ENCODE measurements at places on chromosomes 5 and 9. TPM values are rescaled to one million over a fixed set of nuclear protein-coding genes. Genes with fewer than 3 reads are reported as not detected.
A peak's percentile ranks its signal among the peaks of the same experiment; 100 is the strongest.

SHC3 gene
- total RNA-seq: 0.12 TPM

- no peak overlapping the region for H3K27ac ChIP-seq
- H3K4me3 ChIP-seq: no peak overlapping the region
- H3K36me3 ChIP-seq: peaks cover 6% of the 10 kb centered on the region
- peaks cover 12% of the 10 kb centered on the region for H3K4me1 ChIP-seq
- no peaks in the 10 kb centered on the region for H3K27me3 ChIP-seq
These were observed 6.0 kb downstream of the PMPCA start for GRCh38 chr9:136416427-136416826.

DNA sequence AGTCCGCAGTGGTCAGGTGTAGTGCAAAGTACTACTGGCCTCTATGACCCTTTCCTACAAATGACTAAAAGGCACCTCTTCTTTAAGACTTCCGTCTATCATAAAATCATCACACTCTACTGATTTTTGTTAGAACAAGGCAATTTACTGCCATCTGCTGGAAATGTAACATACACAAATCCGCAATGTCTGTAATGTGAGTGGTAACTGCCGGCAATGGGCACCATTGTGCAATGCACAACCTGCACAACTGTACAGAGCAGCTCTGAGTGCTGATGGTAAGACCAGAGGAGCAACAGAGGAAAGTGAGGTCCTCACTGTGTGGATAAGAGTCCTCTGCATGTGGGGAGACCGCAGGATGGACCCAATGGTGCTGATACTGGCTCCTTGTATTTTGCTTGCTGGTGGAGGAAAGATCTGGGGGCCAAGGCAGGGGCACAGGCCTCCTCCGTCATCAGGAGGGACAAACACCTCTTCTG lies 103.7 kb downstream of the ATPSCKMT start:
- no peaks in the 10 kb centered on the region for H3K36me3 ChIP-seq
- H3K27me3 ChIP-seq: no peaks in the 10 kb centered on the region
- no peak for DNase-seq
- H3K4me3 ChIP-seq: no peak overlapping the region

DNA sequence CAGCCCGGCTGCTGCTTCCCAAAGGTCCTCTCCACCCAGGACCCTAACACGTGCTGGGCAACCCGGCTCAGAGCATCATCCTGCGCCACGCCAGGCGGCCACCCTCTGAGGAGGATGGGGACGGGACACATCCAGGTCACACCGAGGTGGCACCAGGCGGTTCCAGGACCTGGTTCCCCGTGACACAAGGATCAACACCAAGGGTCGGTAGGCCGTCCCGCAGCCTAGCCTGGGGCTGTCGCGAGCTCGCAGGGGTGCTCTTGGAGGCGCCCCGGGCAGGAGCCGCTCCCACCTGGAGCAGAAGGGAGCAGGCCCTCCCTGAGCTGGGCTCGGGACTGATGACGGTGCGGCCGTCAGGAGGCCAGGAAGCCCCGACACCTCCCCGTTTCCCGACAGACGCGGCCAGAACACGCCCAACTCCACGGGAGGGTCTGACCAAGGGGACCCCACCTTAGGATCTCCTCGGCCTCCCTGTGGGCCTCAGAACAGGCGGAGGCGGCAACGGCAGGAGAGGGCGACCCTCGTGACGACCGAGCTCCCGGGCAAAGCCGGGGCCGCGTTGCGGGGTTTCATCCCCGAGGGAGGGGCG lies 6.3 kb downstream of the EXD3 start:
- peak overlapping the region; percentile 55 for H3K4me3 ChIP-seq
- H3K36me3 ChIP-seq: no peaks in the 10 kb centered on the region
- DNase-seq: peak; percentile 54
- H3K27me3 ChIP-seq: no peaks in the 10 kb centered on the region
- peaks cover 13% of the 10 kb centered on the region for H3K4me1 ChIP-seq

GRCh38 chr9:99303177-99303576 lies 81.1 kb downstream of the SEC61B start:
- no peak overlapping the region for H3K4me3 ChIP-seq
- DNase-seq: no peak
- no peaks in the 10 kb centered on the region for H3K36me3 ChIP-seq
- no peak overlapping the region for H3K27ac ChIP-seq
- H3K27me3 ChIP-seq: no peaks in the 10 kb centered on the region

DNA sequence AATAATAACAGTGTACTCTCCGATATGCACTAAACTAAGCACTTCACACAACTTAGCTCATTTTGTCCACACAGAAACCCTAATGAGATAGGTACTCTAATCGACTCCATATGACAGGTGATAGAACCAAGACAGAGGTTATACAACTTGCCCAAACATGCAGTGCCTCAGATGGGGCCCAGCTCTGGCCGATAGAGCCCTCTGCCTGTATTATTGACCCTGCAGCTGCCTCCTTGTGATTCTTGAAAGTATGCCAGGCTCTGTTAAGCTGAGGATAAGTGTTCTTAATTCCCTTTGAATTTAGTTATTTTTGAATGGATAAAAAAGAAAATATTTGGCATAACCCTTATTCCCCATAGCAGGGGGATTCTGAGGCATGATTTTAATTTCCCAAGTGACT lies 78.5 kb downstream of the HMHB1 start:
- peaks cover 27% of the 10 kb centered on the region for H3K4me1 ChIP-seq
- H3K27ac ChIP-seq: no peak overlapping the region
- DNase-seq: no peak
- H3K27me3 ChIP-seq: no peaks in the 10 kb centered on the region

DNA sequence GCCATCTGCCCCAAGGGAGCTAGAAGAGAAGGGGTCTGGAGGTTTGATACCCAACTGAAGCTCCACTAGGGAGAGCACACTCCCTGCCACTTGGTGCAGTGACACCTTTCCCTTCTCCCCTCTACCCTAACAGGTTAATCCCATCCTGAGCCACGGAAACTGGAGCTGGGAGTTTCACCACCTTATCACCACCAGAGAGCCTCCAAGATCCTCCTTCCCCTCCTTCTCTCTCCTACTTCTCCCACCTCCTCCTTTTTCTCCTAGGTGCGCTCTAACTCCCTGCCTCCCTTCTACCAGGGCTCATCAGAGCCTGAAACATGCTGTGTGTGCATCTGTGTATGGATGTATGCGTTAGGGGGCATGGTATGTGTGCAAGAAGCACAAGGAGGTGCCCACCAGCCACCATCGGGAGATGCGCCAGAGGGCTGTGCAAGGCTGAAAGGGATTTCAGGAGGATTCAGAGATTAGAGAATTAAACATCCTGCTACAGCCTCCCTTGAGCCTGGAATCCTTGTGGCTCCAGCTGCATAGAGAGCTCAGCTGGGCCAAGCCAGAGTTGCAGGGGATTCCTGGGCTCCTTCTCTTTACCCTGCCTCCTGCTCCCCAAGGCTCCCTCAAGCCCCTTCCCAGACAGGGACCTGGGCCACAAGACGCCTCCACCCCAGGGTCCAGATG lies 89.8 kb downstream of the PCDH1 start:
- no peaks in the 10 kb centered on the region for H3K36me3 ChIP-seq
- no peak for DNase-seq
- no peak overlapping the region for H3K27ac ChIP-seq

INSYN2B gene
- not detected for total RNA-seq

TIMD4 gene
- total RNA-seq: not detected

DNA sequence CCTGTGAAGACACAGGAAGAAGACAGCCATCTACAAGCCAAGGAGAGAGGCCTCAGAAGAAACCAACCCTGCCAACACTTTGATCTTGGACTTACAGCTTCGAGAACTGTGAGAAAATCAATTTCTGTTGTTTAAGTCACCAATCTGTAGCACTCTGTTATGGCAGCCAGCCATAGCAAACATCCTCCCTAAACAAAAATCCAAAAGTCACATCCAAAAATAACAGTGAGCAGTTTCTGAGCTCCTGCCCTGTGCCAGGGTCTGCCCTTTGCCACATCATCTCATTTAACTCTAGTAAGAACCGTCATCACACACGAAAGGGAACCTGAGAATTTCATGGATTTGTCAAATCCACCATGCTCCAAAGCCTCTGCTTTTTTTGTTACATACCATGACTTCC lies 118.8 kb downstream of the TRIM36 start:
- no peak overlapping the region for H3K4me3 ChIP-seq
- no peak overlapping the region for H3K27ac ChIP-seq
- no peaks in the 10 kb centered on the region for H3K36me3 ChIP-seq
- DNase-seq: no peak

CCL27 gene
- total RNA-seq: 0.25 TPM

LHX2 gene
- total RNA-seq: not detected

DNA sequence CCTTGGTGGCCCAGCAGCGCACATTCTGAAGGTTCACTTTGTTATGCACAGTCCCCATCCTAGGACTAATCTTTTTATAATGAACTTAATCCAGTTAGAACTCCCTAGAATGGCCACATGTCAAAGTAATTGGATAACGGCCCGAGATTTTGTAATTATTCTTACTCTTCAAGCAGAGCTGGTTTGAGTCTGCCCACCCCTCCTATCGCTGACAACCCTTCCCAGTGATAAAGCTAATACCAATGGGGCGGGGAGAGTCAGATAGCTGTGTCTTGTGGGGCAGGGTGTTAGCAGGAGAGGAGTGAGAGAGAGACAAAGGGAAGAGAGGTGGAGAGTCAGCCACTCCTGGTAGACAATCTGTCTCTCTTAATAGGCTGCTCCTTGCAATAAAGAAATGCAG lies 356.9 kb downstream of the SLIT3 start:
- no peaks in the 10 kb centered on the region for H3K27me3 ChIP-seq
- H3K27ac ChIP-seq: no peak overlapping the region
- no peaks in the 10 kb centered on the region for H3K36me3 ChIP-seq
- no peaks in the 10 kb centered on the region for H3K4me1 ChIP-seq
- DNase-seq: no peak

- H3K27me3 ChIP-seq: no peaks in the 10 kb centered on the region
- H3K4me1 ChIP-seq: no peaks in the 10 kb centered on the region
- H3K4me3 ChIP-seq: no peak overlapping the region
- no peaks in the 10 kb centered on the region for H3K36me3 ChIP-seq
- DNase-seq: no peak
These were observed 397.2 kb upstream of the CLINT1 start for GRCh38 chr5:158256096-158256495.

GRCh38 chr5:9621379-9621903 lies 8.7 kb downstream of the TAS2R1 start:
- no peaks in the 10 kb centered on the region for H3K4me1 ChIP-seq
- H3K27ac ChIP-seq: no peak overlapping the region
- no peak for DNase-seq
- no peak overlapping the region for H3K4me3 ChIP-seq

- H3K4me1 ChIP-seq: no peaks in the 10 kb centered on the region
- no peak overlapping the region for H3K4me3 ChIP-seq
- peaks cover 12% of the 10 kb centered on the region for H3K27me3 ChIP-seq
- H3K27ac ChIP-seq: no peak overlapping the region
- no peaks in the 10 kb centered on the region for H3K36me3 ChIP-seq
These were observed 5.2 kb downstream of the BASP1 start for GRCh38 chr5:17222664-17223063.

DNA sequence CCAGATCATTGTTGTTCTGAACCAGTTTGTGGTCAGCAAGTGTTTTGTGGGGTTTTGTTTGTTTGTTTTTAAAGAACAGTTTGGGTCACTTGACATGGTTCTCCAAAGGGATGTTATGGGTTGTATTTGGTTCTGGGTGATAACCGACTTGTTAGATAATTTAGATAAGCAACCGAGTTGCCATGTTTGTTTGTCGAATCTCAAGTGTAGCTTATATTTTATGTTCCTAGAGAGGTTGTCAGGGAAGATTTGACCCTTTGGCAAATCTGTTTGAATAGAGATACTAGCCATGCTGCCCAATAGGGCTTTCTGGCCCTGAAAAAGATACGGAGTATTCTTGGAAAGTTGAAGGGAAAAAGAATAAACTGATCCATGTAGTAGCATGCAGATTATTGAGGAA lies 12.2 kb upstream of the FGF18 start:
- H3K4me1 ChIP-seq: no peaks in the 10 kb centered on the region
- H3K27ac ChIP-seq: no peak overlapping the region
- no peaks in the 10 kb centered on the region for H3K27me3 ChIP-seq
- H3K36me3 ChIP-seq: peaks cover 81% of the 10 kb centered on the region
- DNase-seq: no peak

DNA sequence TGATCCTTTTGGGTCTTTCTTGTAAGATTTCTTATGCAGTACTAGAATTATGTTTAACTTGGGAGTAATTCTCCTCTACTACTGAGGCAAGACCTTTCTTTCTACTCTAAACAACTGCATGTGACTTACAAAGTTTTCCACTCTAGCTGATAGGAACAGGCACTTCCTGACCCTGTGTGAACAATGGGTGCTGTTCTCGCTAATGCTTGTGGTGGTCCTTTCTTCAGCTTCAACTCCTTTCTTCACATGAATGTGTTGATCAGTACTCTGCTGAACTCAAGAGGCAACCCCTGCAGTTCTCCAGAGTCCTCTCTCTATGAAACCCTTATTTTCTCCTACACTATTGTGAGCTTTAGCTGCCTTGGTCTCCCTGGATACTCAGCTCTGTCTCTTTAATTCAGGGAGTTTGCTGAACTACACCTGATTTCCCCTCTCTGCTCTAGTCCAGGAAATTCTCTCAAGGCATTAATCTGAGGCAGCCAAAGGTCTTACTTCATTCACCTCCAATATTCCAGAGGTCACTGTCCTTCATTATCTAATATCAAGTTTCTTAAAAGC lies 484.6 kb upstream of the PIK3R1 start:
- H3K4me1 ChIP-seq: no peaks in the 10 kb centered on the region
- H3K27me3 ChIP-seq: no peaks in the 10 kb centered on the region
- H3K4me3 ChIP-seq: no peak overlapping the region
- H3K27ac ChIP-seq: no peak overlapping the region

CBY3 gene
- not detected for total RNA-seq

DNA sequence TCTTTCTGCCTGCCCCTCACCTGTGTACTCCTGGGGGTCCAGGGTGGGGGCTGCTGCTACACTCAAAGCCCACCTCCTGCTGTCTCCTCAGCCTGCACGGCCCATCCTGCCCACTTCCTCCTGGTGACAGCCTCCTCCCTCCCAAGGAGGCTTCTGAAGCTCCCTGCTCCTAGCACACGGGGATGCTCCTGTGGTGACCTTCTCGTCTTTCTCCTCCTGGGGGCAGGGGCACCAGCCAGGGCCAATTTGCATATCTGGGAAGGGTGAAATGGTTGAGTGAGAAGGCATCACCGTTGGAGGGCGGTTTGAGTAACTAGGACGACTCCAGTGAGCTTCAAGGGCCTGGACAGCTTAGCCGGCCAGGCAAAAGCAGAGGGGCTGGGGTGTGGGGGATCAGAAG lies 51.9 kb upstream of the COL5A1 start:
- DNase-seq: no peak
- no peaks in the 10 kb centered on the region for H3K27me3 ChIP-seq
- H3K4me1 ChIP-seq: no peaks in the 10 kb centered on the region
- no peak overlapping the region for H3K27ac ChIP-seq

Data from psoas muscle (tissue), 8 donors.